HT1080 (cell line): ENCODE measurements at places on chromosomes 1 and 21.

DNA sequence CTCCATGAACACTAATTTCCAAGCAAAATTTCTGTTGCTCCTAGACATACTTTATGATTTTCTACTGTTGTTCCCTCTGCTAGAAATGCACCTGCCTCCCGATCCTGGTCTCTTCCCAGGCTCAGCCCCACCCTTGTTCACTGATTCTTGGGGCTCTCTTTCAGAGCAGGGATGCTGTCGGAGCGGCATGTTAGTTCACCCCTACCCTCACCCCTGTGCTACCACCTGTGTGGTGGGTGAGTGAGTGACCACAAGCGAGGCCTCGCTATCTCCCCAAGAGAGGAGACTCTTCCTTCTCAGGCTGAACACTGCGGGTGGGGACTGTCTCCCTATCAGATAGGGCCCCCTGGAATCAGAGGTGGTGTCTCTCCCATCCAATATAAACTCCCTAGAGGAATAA lies 4.9 kb upstream of the S100A8 start:
- DNase-seq = no peak

DNA sequence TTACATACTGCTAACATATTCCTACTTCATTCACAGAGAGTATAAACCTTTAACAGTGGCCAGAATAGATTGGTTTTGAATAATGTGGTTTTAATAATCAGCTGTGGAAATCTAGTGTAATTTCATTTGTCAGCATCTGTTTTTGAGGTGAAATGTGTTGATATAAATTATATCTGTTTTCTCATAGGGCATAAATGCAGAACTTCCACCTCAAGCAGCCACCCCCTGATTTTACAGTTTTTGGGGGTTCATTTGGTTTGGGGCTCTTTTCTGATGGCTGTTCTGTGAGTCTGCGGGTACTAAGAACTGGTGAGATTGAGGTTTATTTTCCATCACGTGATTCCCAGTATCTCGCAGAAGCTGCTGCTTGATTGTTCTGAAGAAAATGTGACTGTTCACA lies 23.2 kb downstream of the EDARADD start:
- DNase-seq = no peak

GRCh38 chr1:232979558-232979957 lies 29.1 kb downstream of the NTPCR start:
- DNase-seq = no peak

GRCh38 chr1:22709891-22710700 lies 543 bp upstream of the EPHB2 start:
- no peak for DNase-seq

- no peak for DNase-seq
These were observed 137.6 kb upstream of the POGK start for GRCh38 chr1:166701603-166702100.

DNA sequence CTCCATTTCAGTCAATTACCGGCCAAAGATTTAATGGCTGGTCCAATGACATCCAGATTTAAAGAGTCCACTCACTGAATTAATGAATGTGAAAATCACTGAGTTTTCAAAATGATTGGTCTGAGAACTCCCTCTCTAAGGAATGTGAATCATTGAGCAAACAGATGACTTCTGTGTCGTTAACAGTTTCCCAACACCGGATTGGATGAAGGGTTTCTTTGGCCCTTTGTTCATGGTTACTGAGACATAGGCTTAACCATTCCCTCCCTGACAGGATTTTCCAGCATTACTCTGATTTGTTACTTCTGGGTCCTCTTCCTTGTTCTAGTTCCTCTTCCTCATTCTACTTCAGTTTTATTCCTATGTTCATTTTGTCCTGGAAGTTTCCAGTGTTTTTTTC lies 1.5 kb upstream of the CLDN17 start:
- peak; percentile 37 for DNase-seq

GRCh38 chr21:20642681-20643080 lies 355.5 kb upstream of the NCAM2 start:
- DNase-seq = no peak

- DNase-seq = no peak
These were observed 18.9 kb upstream of the FAM131C start for GRCh38 chr1:16092097-16092922.

DNA sequence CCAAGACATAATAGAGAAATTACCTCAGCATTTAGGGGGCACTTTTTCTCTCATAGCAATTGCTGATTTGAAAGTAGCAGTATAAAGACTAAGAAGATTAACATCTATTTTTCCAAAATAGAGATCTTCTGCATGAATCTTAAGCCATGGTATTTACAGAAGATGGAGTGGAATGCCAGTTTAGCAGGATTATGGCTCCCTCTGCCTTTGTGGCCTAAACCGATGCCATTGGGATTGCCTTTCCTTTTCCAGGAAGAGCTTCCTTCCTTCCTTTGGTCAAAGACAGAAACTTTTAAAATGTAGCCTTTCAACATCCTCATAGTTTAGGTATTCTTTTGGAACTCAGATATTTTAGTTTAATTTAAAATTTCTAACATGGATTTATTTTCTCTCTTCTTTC lies 39.4 kb downstream of the CFHR5 start:
- no peak for DNase-seq

DNA sequence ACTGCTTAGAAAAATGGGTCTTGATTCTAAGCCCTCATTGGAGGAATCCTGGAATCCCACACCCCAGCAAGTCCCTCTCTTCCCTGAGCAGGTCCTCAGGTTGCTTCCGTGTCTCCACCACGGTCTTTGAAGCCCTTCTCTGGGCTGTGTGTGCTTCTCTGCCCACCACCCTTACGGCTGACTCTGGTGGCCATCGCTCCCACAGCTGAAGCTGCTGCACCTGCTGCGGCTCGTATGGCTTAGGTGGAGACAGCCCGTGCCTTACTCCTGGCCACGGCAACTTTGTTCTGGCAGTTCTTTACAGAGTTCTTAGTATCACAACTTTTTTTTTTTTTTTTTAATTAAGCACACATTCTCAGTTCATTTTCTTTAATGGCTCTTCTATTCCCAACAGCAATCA lies 10.9 kb upstream of the KIF26B start:
- DNase-seq = no peak

GRCh38 chr1:202234331-202235002 lies 40.9 kb downstream of the LGR6 start:
- DNase-seq = peak; percentile 60

GRCh38 chr1:174642393-174642792 lies 194.6 kb downstream of the GPR52 start:
- DNase-seq = no peak

DNA sequence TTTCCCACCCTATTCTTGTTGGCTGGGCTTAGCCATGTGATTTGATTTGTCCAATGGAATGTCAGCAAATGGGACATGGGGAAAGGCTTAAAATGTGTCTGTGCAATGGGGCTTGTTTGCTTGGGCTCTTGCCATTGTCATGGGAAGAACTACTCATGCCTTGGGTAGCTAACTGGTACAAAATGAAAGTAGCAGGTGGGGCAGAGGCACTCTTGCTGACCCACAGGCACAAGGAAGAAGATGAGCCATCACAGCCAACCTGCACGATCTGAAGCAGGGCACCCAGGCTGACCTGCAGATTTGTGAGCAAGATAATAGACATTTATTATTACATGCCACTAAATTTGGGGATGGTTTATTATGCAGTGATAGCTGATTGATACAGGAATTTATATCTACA lies 305.9 kb upstream of the CAMK1G start:
- DNase-seq = no peak

DNA sequence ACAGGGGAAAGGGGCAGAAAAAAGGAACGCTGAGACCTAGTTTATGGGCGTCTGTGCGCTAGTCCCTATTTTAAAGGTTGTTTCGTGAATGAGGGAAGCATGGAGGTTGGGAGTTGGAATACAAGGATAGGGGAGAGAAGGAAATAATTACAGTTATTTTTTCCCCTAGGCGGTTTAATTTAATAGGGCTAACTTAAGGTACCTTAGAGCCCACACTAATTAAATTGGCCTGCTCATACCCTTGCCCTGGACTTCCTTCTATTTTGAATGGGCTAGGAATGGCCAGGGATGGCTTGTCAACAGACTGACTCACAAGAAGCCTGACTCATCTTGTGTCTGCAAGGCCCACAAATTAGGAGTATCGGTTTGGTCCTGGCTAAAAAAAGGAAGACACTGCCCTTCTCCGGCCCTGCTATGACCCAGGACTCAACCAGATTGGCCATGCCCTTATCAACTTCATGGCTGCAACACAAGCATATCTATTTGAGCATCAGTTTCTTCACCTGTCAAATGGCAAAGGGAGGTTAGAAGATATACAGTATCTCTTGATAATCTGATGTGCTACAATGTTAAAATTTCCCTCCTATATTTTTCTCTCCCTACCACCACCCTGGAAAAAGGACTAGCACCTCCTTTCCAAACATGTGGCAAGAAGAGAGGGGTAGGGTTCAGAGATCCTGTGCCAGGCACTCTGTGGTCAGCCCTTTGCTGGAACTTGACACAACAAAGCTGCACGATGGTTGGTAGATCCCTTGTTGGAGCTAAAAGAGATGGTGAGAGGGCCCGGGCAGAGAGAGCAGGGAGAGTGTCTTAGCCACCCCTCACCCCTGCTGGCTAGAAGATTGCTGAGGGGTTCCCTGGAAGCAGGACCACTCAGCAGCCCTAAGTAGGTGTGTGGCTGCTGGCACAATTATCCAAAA lies 2.2 kb upstream of the SSBP3 start:
- DNase-seq = peak; percentile 88

DNA sequence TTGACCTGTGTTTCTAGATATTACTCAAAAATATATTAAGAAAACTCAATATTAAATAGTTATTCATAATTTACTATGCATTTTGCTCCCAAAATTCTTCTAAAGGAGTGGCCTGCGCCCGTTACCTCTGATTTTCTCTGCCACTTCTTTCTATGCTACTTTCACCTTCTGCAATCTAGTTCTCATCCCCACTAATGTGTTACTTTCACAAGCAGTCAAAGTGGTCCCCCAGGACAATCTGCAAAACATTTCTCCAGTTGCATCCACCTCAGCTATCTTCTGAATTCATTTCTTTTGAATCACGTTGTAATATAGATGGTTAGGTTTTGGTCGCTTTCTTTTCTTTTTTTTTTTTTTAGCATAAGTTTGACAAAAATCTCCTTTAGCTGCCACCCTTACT lies 13.4 kb downstream of the INSL5 start:
- no peak for DNase-seq

- no peak for DNase-seq
These were observed 3.9 kb downstream of the RCC1 start for GRCh38 chr1:28509705-28510272.

- no peak for DNase-seq
These were observed 333.8 kb downstream of the NEGR1 start for GRCh38 chr1:71948561-71948960.

DNA sequence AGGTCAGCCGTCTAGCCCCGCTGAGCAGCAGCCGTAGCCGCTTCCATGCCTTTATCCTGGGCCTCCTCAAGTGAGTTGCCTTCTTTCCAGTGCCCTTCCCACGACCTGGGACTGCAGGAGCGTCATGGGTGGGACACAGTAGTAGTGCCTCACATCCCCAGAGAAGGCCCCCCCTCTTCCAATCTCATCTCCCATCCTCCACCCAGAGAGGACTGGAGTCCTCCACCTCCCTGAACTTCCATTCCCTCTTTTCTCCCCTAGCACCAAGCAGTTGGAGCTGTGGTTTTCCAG lies 4.9 kb downstream of the RUSC1 start:
- no peak for DNase-seq

- no peak for DNase-seq
These were observed 19.9 kb upstream of the HMGCL start for GRCh38 chr1:23845163-23845562.

- no peak for DNase-seq
These were observed 20.9 kb downstream of the SLC26A9 start for GRCh38 chr1:205922314-205922713.

DNA sequence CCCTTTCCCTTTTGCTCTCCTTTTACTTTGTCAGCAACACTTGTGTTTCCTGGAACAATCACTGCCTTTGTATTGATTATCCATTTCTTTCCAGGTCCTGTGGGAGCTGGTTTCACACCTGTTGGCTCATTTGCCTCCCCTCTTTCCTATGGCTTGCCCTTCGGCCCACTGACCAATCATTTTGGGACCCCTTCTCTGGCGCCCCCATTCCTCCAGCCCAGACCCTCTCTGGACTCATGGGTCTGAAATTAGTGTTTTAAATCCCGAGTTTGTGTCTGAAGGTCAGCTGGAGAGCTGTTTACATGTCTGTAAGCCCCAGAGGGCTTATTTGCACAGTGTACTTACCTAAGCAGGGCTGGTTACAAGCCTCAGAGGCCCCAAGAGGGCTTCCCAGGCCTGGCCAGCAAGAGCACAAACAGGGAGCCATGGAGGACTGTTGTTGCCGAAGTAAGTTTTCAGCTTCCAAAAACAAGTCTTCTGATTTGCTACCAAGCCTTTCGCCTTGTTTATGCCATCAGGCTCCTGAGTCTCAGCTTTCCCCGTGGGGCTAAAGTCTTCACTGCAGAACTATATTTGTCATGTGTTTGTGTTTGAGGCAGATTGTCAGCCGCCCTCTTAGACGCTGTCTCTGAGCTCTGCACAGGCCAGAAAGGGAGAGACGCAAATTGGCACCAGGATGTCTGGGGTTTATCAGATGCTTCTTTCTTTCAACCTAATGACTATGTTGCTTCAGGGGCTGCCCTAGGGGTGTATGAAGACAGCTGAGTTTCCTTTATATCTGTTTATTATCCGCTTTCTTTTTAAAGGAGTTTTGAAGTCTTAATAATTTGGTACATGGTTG lies 93.0 kb downstream of the ATP1A1 start:
- no peak for DNase-seq

GRCh38 chr1:62209931-62210595 lies 15.4 kb downstream of the L1TD1 start:
- DNase-seq = peak; percentile 24

GRCh38 chr1:206518206-206518605 lies 10.9 kb downstream of the RASSF5 start:
- no peak for DNase-seq

- no peak for DNase-seq
These were observed 106.7 kb downstream of the FAF1 start for GRCh38 chr1:50853325-50853724.
